ENCODE measurements at places on chromosomes 11 and 22.

- peak; percentile 5 for DNase-seq
Measured at GRCh38 chr11:45444796-45445195, 158.7 kb upstream of the SYT13 start.

- DNase-seq, result no peak
Measured at GRCh38 chr11:45665933-45666647, 668 bp upstream of the CHST1 start.

GRCh38 chr11:87926250-87926970 is 248.8 kb downstream of the RAB38 start:
- no peak for DNase-seq

GRCh38 chr11:78666675-78667160 is 92.1 kb upstream of the NARS2 start:
- DNase-seq, result no peak

GRCh38 chr22:47163856-47164513 is 401.5 kb downstream of the TBC1D22A start:
- no peak for DNase-seq

DNA sequence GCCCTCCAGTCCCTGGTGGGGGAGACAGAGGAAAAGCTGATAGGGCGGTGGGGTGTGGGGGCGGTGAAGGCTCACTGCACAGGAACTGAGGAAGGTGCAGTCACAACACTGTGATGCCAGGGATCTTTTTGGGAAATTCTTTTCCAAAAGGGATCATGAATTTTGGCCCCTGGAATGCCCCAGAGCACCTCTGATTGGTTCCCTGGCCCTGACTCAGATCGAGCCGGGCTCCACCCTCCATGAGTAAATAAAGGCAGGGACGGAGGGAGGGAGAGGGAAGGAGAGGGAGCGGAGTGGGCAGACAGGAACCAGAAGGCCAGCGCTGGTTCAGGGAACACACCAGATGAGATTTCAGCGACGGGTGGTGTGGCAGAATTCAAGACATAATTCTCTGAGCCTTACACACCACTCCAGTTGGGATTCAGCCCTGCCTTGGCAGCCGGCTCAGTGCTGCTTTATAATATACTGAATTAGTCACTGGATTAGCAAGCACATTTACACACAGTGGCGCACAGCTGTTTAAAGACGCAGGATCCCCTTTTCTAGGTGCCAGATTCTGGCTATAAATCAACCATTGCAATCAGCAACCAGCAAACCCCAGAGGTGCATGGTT is 80.3 kb downstream of the ETS1 start:
- DNase-seq, result peak; percentile 49

DNA sequence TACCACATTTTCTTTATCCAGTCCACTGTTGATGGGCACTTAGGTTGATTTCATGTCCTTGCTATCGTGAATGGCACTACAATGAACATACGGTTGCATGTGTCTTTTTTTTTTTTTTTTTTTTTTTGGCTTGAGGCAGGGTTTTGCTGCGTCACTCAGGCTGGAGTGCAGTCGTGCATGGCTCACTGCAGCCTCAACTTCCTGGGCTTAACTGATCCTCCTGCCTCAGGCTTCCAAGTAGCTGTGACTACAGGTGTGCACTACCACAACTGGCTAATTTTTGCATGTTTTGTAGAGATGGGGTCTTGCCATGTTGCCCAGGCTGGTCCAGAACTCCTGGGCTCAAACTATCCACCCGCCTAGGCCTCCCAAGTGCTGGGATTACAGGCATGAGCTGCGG is 1.5 kb upstream of the CCDC90B start:
- DNase-seq, result no peak

- DNase-seq, result no peak
Measured at GRCh38 chr11:33912405-33913361, 20.8 kb upstream of the LMO2 start.

DNA sequence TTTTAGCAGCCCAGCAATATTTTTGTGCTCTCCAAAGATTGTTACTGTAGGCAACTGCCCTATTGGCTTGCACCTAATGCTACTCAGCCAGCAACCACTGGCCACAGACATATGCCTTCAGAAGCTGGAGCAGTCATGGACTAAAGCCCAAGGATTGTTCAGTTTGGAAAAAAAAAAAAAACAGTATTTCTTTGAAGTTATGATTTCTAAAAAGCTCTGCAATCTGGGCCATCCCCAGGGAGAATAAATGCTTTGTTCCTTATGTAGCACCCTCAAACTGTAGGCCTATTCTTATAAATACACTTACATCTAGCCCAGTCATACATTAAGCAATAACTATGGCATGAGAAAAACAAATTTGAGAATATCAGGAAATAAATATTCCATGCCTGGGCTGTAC is 2190.5 kb upstream of the RAG2 start:
- DNase-seq, result no peak

- DNase-seq, result no peak
Measured at GRCh38 chr11:9073466-9074225, 17.8 kb downstream of the SCUBE2 start.

DNA sequence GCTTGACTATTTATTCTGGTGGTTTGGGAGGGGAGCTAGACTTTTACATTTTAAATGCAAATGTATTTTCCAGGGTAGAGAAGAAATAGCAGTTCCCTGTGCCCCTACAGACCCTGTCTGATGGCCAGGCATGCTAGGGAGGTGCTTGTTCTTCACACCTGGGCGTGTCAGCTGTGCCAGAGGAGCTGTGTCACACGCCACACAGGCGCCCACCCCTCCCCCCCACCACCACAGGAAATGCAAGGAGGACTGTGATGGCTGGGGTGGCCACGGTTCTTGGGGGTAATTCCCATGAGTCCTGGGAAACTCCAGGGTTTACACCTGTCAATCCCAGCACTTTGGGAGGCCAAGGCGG is 82.2 kb downstream of the FLI1 start:
- peak; percentile 13 for DNase-seq
